ENCODE measurements at places on chromosomes 11 and 22. TPM values are rescaled to one million over a fixed set of nuclear protein-coding genes. Genes with fewer than 3 reads are reported as not detected.
A peak's percentile ranks its signal among the peaks of the same experiment; 100 is the strongest.

GRCh38 chr11:77003963-77004362, 30.2 kb upstream of the B3GNT6 start:
- DNase-seq = no peak

GRCh38 chr11:114525682-114526081, 34.0 kb downstream of the NXPE1 start:
- DNase-seq = no peak

- peak; percentile 35 for DNase-seq
Observed at GRCh38 chr11:102476812-102477211, 24.2 kb upstream of the TMEM123 start.

DNA sequence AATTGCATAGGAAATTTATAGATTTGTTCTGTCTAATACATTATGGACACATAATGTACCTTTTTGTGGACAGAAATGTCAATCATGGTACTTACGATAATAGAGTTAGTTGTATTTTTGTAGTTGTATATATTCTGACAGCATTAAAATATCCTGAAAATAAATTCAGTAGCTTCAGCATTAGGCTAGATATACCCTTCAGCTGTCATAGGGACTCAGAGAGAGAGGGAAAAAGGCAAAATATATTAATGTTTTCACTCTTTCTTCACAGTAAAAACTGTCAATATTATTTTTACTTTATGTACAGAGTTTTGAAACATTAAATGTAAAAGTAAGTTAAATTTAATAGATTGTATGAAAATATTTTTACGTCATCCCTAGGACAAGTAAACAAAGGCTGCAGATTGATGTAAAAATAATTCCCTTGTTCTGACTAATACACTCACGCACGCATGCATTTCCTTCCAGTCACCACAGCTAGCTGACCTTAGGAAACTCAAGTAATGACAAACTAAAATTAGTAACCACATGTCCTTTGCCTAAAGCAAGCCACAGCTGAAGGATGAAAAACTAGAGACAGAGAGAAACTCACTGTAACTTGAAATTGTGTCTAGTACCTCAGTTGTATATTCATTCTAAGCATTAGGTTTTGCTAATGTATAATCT, 104.7 kb upstream of the CARD18 start:
- DNase-seq = peak; percentile 93

GRCh38 chr22:50125029-50125428, 35.2 kb downstream of the MOV10L1 start:
- no peak for DNase-seq

GRCh38 chr11:102485095-102485722, 32.6 kb upstream of the TMEM123 start:
- no peak for DNase-seq

- DNase-seq = no peak
Observed at GRCh38 chr22:36935313-36935610, 21.8 kb downstream of the CSF2RB start.

MS4A6E gene
- not detected for total RNA-seq

CYB5R2 gene
- total RNA-seq = 4.1 TPM

- DNase-seq = peak; percentile 30
Observed at GRCh38 chr22:20781272-20781990, 7.5 kb downstream of the SERPIND1 start.

INPP5J gene
- 19.8 TPM for total RNA-seq

DNA sequence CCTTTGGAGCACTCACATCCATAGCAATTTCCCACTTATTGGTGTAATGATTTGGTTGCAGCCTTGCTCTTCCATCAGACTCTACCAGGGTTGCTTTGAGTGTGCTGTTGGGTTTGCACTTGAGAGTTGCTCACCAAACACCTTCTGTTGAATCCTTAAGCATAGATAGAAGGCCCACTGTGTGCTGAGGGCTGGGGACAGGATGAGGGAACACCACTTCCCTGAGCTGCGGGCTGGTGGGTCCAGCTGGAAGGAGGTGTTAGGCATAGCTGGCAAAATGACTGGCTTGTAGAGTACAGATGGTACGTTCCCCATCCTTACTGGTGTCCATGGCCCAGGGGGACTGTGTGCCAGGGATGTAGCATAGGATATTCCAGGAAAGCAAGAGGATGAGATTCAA, 3.9 kb downstream of the PRDM11 start:
- DNase-seq = no peak

- DNase-seq = no peak
Observed at GRCh38 chr11:77410076-77410827, 63.6 kb downstream of the PAK1 start.

GRCh38 chr11:121929581-121929980, 186.4 kb downstream of the BLID start:
- peak; percentile 67 for DNase-seq

- no peak for DNase-seq
Observed at GRCh38 chr11:74638869-74639268, 46.5 kb downstream of the POLD3 start.

GRCh38 chr11:3824714-3825472, 15.9 kb downstream of the RHOG start:
- peak; percentile 69 for DNase-seq

DNA sequence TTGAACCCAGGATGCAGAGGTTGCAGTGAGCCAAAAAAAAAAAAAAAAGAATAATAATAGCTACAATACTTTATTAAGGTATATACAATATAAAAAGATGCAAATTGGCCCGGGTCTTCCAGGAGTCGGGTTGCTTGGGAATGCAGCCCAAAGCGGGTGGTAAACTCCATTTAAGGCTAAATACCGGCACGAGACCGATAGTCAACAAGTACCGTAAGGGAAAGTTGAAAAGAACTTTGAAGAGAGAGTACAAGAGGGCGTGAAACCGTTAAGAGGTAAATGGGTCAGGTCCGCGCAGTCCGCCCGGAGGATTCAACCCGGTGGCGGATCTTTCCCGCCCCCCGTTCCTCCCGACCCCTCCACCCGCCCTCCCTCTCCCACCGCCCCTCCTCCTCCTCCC, 143.3 kb downstream of the DLG2 start:
- DNase-seq = peak; percentile 50

DNA sequence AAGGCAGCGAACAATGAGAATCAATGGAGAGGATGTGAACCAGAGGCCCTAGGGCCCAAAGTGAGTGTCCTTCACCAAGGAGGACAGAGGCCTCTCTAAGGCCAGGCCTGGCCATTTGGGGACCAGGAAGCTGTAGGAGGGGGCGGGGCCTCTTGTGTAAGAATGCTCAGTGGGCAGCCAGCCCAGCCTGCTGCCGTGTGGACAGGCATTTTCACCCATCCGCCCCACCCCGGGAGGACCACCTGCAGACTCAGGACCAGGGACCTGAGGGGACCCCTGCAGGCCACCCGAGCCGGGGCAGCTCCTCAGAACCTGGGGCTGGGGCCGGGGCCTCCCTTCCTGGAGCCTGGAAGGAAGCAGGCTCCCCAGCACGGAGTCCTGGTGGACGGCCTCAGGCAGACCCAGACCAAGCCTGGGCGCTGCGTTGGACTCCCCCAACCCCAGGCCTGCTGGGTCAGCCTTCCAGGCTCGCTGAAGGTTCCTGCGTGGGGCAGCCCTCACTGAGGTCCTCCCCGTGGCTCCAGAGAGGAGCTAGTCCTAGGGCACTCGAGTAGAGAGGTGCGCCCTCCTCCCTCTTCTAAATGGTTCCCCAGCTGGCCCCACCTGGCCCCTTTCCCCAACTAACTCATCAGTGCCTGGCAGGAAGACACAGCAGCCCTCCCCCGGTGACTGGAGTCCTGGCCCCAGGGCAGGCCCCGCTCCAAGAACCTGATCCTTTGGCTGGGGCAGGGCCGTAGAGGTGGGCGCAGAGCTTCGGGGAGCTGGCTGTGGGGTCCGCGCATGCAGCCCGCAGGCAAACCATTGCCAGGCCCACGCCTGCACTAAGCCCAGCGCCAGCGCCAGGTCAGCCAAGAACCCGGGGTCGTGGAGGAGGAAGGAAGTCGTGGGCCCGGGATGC, 1.5 kb upstream of the TRABD start:
- peak; percentile 76 for DNase-seq

DNA sequence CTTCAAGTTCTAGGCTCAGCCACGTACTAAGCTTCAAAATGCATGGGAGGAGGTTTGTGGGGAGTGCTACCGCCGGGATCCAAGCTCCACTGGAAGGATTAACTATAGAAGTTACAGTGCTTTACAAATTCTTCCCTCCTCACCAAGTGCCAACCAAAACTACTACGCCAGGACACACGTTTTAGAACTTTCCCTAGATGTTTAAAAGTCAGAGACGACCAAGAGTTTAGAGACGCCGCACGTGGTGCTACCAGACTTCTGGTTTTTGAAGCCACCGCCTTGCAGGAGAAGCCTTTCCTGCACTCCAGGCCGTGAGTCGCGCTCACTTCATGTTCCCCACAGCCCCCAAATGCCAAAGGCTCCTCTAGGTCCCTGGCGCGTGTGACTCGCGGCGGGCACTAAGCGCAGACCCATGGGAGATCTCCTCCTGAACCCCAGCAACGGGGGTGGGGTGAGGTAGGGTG, 734 bp downstream of the SNU13 start:
- DNase-seq = peak; percentile 36

MS4A4E gene
- not detected for total RNA-seq

- no peak for DNase-seq
Observed at GRCh38 chr11:113493206-113493605, 18.0 kb upstream of the DRD2 start.

GRCh38 chr11:38867338-38867737, 2269.3 kb upstream of the RAG2 start:
- no peak for DNase-seq
